ENCODE measurements at places on chromosomes 1 and 21.

GRCh38 chr1:46804926-46805325 lies 6.1 kb downstream of the CYP4B1 start:
- no peak for DNase-seq

DNA sequence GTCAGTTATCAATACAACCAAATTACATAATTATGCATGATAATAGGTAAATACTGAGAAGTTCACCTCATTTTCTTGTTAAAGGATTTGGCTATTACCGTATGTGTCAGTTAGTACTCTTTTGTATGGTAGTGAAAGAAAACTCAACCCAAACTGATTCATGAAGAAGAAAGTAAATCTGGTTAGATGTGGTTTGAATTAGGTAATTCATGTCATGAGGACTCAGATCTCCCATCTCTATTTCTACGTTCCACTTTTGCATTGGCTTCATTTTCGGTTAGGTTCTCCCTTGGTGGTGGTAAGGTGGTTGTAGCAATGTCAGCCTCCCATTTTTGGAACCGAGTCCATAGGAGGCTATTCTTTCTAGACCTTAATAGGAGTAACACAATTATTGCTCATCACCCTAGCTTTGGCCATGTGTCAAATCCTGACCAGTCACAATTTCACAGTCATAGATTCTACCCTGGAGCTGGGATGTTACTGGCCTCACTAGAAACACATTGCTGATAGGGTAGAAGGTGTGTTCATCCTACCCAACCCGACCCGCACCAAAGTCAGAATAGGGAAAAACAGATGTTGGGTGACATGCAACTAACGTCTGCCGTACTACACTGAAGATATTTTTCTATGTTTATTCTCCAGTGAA lies 97.6 kb downstream of the OSBPL9 start:
- no peak for DNase-seq

- DNase-seq: no peak
Observed at GRCh38 chr1:3327389-3327702, 127.1 kb upstream of the ARHGEF16 start.

GRCh38 chr1:204528241-204528640 lies 12.0 kb downstream of the MDM4 start:
- DNase-seq: peak; percentile 19

- DNase-seq: no peak
Observed at GRCh38 chr1:91799863-91800262, 86.1 kb downstream of the TGFBR3 start.

GRCh38 chr1:246875041-246876026 lies 56.4 kb downstream of the AHCTF1 start:
- peak; percentile 83 for DNase-seq

GRCh38 chr1:109823543-109824348 lies 60.0 kb upstream of the EPS8L3 start:
- peak; percentile 87 for DNase-seq

GRCh38 chr1:72606216-72606810 lies 324.0 kb upstream of the NEGR1 start:
- DNase-seq: no peak

GRCh38 chr1:51444534-51445192 lies 74.4 kb downstream of the EPS15 start:
- DNase-seq: no peak

DNA sequence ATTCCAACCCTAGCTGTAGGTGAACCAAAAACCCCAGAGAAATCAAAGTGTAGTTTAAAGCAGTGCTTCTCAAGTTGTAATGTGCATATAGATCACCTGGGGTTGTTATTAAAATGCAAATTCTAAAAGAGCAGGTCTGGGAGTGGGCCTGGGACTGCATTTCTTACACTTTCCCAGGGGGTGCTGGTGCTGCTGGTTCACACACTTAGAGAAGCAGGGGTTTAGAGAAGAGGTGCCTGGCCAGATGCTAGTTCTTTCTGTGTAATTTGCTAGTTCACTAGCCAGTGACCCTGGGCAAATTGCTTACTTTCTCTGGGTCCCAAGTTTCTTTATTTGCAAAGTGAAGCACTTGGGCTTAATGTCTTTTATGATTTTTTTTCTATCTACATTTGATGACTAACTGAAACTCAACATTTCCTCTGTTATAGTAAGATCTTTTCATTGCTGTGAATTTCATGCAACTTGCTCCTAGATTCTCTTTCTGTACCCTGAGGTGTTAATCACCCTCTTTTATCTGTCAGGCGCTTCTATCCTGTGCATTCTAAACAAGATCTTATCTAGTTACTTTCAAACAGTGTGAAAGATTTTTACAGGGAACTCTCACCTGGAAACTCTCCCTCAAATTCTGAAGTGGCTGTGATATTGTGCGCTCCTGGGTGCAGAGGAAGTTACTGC lies 141.9 kb upstream of the UBE2U start:
- DNase-seq: no peak

GRCh38 chr1:9476790-9477463 lies 62.3 kb upstream of the SLC25A33 start:
- peak; percentile 11 for DNase-seq

DNA sequence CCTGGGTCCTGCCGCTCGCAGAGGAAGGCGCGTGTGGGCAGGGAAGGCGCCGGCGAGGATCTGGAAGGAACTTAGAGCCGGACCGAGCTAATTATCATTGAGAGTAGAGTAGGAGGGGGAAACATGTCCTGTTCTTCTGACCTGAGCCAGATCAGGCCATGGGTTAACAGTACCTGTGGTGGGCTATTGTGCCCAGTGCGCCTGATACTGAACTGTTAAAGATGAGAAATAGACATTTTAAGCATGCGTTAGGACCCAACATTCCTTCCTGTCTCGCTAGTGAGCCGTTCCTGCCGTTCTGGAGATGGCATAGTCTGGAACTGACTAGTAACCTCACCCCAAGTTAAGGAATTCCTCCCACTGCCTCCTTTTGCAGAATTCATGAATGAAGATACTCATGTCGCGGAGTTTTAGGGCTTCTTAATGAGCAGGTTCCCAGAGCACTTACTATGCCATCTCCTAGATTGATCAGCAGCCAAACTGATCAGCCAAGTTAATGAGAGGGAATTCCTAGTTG lies 870 bp downstream of the STRIP1 start:
- peak; percentile 39 for DNase-seq

GRCh38 chr1:113874012-113874879 lies 2.7 kb upstream of the PTPN22 start:
- DNase-seq: peak; percentile 20

GRCh38 chr1:175628548-175629317 lies 114.7 kb downstream of the TNR start:
- DNase-seq: no peak

GRCh38 chr1:159188375-159188788 lies 16.3 kb upstream of the ACKR1 start:
- peak; percentile 35 for DNase-seq

DNA sequence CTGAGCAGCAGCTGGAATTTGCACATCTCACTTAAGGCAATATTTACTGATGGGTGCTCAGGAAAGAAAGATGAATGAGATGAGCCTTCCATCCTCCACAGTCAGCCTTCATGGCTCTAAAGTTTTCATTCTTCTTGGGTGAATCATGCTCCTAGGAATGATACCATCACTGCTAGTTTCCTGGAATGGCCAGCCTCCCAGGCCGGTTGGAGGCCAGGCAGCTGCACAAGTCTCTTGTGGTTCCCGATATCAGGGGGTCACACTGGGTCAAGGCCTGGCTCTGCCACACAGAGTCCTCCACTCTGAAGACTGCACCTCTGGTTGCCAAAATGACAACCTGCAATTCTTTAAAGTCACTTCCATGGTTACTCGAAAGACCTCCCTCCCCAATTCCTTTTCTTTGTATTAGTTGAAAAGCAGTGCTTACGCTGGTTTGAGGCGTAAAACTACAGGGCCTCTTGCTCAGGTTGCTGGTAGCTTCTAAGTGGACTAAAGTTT lies 46.2 kb upstream of the PALMD start:
- peak; percentile 97 for DNase-seq

- DNase-seq: peak; percentile 81
Observed at GRCh38 chr1:197838836-197839235, 63.6 kb upstream of the DENND1B start.

- DNase-seq: peak; percentile 30
Observed at GRCh38 chr1:230778916-230779590, 31.9 kb downstream of the CAPN9 start.

GRCh38 chr1:205068457-205069040 lies 15.7 kb downstream of the TMEM81 start:
- DNase-seq: no peak

- no peak for DNase-seq
Observed at GRCh38 chr1:85219853-85220610, 19.2 kb upstream of the SYDE2 start.

DNA sequence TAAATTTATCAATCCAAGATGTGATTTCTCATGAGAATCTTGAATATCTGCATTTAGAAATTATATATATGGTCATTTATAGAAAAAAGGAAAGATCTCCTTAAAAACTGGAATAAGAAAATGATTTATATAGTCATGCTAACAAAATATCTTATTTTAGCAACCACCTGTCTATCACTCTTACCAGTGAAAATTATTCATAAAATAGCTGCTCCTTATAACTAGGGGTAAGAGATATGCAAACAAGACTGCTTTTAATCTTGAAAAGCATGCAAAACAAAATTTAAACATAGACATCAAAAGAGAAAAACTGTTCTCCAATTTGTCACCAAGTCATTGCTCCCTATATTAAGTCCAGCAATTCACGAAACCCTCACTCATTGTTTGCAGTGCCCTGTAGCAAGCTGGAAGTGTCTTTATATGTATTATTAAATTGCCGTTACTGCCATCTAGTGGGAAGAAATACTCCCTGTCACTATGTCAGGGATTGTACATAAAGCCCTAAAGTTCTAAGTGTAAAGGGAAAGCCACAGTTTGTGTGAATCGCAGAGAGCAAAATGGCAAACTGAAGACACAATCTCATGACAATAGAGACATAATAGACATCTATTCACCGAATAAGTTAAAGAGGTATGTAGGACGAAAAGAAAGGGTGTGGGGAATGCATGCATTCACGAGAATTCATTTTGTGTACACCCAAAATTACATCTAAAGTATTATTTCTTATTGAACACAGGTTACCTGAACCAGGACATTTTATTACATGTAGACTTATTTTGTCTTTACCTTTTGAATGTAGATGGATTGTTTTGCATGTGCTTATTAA lies 600.5 kb downstream of the USP25 start:
- peak; percentile 69 for DNase-seq

DNA sequence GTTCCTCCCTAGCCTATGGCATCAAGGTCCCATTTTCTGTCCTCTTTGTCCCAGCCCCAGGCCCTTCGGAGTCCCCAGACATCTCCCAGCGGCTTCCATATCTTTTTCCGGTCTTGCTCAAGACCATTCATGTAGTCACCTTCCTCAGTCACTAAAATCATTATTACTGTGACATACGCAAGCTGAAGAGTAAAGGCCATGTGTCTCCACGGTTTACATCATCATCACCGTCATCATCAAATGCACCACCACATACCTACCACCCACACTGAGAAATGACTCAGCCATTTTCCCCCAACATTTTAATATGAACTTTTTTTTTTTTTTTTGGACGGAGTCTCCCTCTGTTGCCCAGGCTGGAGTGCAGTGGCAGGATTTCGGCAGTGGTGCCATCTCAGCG lies 43.4 kb downstream of the FHAD1 start:
- peak; percentile 16 for DNase-seq

GRCh38 chr1:16979475-16980327 lies 719 bp downstream of the MFAP2 start:
- no peak for DNase-seq

DNA sequence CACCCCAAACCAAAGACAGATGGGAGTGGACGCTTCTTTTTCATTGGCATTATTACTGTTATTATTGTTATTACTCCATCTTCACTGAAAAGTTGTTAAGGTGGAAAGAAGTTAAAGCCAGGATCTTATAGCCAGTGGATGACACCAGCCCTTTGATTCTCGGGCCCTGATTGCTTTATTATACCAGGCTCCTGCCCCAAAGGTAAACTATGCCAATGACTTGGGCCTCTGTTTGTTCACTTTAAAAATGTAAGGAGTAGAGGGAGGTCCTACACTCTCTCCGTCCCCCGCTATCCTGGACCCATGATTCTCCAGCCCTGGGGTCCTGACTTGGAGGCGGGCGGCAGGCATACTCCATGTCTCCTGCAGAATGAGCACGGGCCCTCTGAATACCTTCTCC lies 106.8 kb downstream of the TOMM20 start:
- no peak for DNase-seq

- DNase-seq: no peak
Observed at GRCh38 chr1:26811708-26812107, 14.8 kb upstream of the ZDHHC18 start.

DNA sequence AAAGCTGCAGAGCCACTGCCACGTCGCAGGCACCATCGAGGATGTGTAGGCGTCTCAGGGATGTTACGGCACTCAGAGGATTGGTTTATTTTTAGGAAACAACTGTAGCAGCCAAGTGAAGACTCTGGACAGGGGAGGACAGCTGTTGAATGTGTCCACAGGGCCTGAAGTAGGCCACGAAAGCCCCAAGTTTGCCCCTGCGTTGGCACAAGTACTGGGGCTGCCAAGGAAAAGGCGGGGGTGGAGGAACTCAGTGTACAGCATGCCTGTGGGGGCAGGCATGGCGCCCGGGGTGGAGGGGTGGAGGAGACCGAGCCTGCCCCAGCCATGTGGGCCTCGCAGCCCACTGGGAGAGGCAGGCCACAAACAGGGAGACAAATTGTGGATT lies 89.7 kb downstream of the ADARB1 start:
- DNase-seq: peak; percentile 91

DNA sequence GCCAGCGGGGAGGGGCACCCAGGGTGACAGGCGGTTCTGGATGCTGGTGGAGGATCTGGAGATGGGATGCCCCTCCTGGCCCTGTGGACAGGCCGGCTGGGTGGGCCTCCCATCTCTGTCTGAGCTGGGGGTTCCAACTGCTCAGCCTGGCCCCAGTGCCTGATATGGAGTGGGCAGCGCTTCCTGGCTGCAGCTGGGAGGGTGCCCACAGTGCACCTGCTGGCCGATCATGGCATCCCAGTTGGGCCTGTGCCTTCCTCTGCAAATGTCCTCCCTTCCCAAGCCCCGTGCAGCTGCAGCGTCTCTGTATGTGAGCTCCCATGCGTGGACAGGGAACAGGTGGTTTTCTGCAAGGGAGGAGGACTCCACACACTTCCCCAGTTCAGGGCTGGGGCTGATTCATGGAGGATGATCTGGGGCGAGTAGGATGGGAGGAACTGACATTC lies 2.1 kb downstream of the PFKL start:
- peak; percentile 19 for DNase-seq

GRCh38 chr1:119040906-119041305 lies 52.8 kb upstream of the TBX15 start:
- peak; percentile 88 for DNase-seq

DNA sequence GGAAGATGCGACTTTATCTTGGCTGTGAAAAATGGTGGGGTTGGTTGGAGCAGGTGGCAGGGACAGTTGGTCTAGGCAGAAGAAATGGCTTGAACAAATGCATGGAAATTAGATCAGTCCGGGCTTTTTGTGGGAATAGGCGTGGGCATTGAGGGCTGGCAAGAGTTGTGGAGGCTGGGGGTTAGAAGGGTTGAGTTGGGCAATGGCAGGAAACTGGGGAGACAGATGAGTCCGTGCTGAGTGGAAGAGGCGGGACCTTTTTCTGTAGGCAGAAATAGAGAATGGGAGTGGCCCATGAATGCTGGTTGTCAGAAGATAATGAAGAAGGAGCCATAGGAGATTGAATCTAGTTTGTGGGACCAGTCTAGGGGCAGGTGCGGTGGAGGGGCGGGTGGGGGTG lies 6.9 kb downstream of the PDPN start:
- no peak for DNase-seq
